Activated CD4-positive, alpha-beta memory T cell treated with anti-CD3 and anti-CD28 coated beads, Interleukin-2, amount 10 ng/mL, durations not matched to agents 7 days and 5 days (primary cell): ENCODE measurements at places on chromosomes 12 and 14. TPM values are rescaled to one million over a fixed set of nuclear protein-coding genes. Genes with fewer than 3 reads are reported as not detected.

ASCL4 gene
- total RNA-seq = not detected

GLI1 gene
- 0.48 TPM for total RNA-seq

GRCh38 chr14:104773505-104774452 lies 20.8 kb downstream of the SIVA1 start:
- DNase-seq = no peak

PLEKHG3 gene
- total RNA-seq = 133 TPM

SLC17A8 gene
- not detected for total RNA-seq

DNA sequence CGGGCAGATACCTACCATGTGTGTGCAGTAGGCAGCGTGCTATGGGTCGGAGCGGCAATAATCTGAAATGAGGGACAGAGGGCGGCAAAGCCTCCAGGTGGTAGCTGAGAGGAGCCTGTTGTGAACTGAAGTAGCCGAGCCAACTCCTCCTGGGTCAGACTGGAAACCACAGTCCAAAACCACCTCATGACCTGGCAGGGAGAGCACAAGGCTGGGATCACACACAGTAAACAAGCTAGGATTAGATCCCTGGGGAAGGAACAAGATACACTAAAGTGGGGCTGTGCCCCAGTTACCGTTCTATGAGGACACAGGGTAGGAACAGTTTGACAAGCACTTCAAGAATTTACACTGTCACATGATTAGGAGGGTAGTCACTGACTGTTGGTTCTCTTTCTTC lies 49.0 kb downstream of the AREL1 start:
- no peak for DNase-seq

DNA sequence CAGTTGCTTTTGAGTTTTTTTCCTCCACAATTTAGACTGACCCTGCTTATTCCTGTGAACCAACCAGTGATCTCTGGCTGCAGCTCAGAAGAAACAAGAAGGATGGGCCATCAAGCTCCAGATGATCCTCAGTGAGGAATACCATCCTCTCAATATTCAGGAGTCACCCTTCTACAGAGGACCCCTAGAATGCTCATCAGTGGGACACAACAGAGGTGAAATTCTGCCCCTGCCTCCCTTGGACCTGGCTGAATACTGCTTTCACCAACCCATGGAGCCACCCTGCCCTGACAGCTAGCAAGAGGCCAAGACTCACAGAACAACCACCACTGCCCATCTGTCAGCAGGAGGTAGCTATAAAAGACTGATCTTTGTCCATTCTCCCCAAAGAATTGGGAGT lies 9.2 kb upstream of the DHRS2 start:
- DNase-seq = no peak

- no peak for DNase-seq
Observed at GRCh38 chr14:80212023-80212397, 706 bp upstream of the DIO2 start.

DNA sequence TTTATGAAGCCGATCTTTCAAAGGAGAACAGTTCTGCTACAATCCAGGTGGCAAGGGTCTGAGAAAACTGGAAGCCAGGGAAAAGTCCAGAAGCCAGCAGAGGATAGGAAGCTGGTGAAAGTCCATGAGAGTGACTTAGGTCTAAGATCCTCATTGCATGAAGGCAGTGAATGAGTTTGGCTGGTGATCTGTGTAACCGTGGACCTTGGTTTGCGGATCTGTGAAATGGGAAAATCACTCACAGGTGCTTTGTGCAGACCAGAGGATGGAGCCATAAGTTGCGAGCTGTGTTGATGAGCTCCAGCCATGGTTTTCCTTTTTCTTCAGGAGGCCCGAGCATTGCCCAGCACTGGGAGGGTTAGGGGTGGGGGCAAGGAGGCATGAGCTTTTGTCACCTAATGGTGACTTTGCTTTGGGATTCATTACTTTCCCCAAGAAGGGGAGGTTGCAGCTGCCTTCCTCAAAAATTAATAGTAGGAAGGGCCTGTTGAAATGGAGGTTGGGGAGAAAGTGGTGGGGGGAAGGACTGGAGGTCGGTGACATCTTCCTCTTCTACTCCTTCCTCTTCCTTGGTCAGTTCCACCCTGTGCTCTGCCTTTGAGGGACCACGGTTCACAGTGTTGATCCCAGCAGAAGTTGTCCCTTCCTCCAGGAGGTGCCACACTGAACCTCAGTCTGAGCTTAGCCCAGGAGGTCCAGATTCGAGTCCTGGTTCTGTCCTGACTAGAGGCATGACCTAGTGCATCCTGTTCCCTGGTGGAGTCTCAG lies 20.3 kb upstream of the SERPINA6 start:
- DNase-seq = no peak

LRTM2 gene
- total RNA-seq = not detected
